Kidney epithelial cell (primary cell): ENCODE measurements at places on chromosomes 12 and 14.

DNA sequence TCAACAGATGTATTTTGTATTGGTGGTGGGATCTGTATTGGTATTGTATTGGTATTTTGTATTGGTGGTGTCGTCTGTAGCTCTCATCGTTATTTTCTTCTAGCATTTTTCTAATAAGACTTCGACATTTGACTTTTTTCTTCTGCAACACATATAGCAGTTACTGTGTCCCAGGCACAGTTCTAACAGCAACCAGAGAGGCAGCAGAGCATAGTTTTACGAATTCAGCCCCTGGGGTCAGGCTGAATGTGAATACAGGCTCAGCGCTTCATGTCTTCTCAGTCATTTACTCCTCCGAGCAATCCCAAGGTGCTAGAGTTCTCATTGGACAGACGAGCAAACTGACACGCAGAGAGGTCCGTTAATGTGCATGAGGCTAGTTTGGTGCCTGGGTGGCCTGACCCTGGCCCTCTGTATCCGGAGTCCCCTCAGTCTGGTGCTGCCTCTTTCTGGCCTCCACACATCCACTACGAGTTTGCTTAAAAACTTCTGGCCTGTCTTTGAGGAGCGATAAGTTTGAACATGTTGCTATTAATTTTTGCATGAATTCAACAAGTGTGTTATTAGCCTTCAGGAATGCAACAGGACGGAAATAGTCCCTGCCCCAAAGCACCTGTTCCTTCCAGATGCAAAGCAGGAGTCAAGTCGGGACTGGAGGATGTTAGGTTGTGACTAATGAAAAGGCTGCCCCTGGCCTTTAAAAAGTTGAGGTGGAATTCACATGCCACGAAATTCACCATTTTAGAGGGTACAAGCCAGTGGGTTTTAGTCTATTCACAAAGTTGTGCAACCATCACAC lies 87.0 kb downstream of the GLT1D1 start:
- DNase-seq = no peak

DNA sequence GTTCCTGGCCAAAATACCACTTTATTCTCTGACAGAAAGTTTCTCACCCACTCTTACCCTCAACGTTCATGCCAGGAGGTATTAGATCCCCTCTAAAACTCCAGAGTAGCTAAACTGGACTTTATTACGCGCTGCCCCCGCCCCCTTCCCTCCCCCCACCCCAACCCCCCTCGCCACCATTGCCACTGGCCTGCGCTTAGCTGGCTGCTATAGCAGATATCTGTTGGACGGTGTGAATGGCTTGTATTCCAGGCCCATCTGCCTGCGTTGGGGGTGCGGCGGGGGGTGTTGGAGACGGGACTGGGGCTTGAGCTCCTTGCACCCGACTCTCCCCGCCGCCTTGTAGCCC lies 564 bp upstream of the THTPA start:
- no peak for DNase-seq

DNA sequence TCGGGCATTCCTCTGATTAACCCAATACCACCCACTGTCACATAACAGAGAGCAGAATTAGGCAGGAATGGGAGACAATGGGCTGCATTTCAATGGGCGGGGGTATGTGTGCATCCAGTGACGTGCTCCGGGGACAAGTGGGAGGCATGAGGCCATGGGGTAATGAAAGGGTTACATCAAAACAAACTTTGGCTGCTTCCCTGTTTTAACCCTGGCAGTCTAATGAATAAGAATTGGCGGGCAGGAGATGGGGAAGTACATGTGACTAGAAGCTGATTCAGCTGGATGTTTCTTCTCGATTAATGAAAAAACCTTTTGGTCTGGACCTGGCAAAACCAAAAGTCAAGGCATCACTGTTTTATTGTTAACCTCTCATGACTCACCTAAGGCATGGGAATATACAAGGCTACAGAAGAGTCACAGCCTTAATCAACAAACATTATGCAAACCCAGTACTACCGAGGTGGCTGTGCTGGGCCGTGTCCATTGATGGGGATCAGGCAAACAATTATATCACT lies 44.2 kb downstream of the SOCS2 start:
- peak; percentile 80 for DNase-seq

- DNase-seq = peak; percentile 32
Observed at GRCh38 chr14:66432334-66432733, 53.8 kb upstream of the CCDC196 start.

DNA sequence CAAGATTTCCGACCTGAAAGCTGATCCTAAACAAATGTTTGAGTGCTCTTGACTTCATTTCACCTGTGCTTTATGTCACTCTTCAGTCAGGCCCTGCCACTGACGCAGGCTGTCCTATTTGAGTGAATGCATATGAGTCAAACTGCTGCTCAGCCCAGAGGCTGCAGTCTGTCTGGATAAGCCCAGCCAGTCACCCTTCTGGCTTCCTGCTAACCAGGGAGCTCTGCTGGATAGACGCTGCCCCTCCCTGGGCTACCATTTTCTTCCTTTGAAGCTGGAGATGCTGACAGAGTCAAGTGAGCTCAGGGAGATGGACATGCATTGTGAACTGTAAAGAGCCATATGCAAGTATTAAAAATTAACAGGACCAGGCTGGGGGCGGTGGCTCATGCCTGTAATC lies 5.1 kb upstream of the TUNAR start:
- DNase-seq = no peak

DNA sequence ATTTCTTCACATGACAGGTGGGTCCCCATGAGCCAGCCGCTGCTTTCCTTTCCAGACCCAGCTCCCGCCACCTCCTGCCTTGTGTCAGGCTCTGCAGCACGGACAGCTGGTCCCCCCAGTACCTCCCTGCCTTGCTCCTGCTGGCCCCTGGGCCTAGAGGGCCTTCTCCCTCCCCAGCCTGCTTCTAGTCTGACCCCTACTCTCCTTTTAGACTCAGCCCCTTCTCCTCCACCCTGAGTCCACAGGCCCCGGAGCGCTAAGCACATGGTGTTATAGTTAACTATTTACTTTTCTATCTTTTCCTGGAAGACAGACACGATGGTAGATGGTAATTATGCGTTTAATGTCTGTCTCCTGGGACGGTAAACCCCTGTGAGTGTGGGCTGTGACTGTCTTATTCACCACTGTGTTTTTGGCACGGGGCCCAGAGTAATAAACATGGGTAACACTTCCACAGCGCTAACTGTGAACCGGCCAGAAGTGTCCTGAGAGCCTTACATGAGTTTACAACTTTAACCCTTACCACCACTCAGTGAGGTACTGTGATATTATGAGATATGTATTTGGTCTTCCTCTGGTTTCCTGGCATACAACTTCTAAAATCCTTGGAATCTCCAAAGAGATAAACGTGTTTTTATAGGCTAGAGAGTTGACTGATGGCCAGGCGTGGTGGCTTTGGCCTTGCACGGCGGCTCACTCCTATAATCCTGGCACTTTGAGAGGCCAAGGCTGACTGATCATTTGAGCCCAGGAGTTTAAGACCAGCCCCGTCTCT lies 41.2 kb downstream of the DGLUCY start:
- DNase-seq = peak; percentile 73

- no peak for DNase-seq
Observed at GRCh38 chr14:96951511-96951910, 154.3 kb downstream of the VRK1 start.

DNA sequence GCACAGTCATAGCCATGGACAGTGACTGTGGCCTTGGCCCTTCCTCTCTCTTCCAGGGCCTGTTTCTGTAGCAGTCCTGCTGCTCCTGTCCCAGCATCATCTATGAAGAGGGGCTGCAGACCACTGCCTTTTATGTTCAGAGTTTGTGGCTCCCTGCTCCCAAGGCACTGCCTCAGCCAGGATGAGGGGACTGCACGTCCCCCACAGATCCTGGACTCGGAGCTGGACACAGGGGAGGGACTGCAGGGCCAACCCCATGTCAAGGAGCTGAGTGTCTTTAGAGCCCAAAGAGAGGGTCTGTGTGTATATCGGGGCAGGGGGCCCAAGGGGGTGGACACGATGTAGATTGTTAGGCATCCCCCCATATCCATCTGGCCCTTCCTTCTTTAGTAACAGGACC lies 60.6 kb upstream of the DIO3 start:
- no peak for DNase-seq

DNA sequence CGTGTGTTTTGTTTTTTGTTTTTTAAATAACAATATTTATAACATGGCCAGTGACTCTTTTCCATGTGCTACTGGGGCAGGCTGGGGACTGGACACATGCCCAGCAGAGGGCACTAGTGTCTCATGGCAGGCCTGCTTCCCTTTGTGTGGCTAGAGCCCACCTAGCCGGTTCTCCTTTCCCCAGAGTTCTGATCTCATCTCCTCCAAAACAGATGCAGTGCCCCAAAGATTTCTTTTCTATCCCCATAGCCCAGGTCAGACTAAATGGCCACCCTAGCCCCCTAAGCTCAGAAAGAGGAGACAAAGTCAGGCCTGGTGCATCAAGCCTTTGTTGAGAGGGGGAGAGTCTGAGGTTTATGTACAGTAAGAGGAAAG lies 21.2 kb downstream of the PRPF40B start:
- DNase-seq = peak; percentile 10

GRCh38 chr14:58362798-58363412 lies 32.8 kb upstream of the TOMM20L start:
- DNase-seq = peak; percentile 5

GRCh38 chr12:24820872-24821271 lies 128.0 kb downstream of the BCAT1 start:
- no peak for DNase-seq

DNA sequence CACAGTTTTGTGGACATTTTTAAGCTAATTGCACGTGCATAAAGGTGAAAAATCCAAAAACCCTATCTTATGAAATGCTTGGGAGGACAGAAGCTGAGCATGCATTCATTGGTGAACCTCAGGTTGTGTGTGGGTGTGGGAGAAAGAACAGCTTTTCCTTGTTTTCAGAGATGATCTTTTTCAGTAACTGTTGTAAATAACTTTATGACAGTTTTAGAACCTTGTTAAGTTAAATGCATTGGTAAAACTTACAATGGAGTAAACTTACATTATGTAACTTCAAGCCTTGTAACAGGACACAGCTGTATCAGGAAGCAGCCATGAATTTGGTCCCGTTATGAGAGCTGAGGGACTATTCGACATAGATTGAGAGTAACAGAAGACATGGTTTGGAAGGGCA lies 587.4 kb downstream of the GALC start:
- DNase-seq = no peak

- no peak for DNase-seq
Observed at GRCh38 chr12:132329036-132329719, at the start of gene GALNT9. GALNT9 (minus strand) TSS chr12:132329589; CDS start chr12:132329203, 386 bp downstream.

GRCh38 chr14:84323450-84323849 lies 1206.5 kb upstream of the FLRT2 start:
- DNase-seq = no peak

DNA sequence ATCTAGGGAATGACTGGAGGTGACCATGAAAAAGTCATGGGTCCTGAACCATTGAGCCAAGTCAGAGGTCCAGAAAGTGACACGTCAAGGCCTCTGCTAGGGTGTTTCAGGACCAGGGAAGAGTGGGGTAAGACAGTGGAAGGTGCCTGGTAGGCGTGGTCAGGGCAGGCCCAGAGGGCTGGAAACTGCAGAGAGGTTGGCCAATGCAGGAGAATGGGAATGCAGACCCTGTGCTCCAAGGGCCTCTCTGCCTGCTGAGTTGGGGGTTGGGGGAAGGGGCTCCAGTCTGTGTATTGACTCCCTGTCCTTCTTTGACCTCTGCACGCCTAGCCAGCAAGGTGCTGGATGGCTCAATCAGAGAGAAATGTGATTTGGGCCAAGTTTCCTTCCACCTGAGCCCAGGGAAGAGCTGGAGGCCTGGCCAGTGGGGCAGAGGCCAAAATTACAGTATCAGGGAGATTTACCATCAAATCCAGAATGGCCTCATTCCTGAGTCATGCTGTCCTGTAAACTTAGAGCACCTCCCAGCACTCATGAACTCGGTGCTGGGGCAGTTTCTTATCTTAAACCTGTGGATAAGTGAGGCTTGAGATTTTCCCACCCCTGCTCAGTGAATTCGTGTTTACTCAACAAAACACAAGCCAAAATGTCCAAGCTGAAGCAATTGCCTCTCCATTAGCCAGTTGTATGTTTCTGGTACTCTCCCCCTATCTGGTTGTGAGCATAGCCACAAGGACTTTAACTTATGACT lies 24.4 kb downstream of the IRF2BPL start:
- DNase-seq = no peak

GRCh38 chr14:54309615-54310014 lies 87.2 kb upstream of the CDKN3 start:
- no peak for DNase-seq

GRCh38 chr14:74980398-74980730 lies 22.4 kb upstream of the EIF2B2 start:
- DNase-seq = no peak

- no peak for DNase-seq
Observed at GRCh38 chr12:120586860-120587259, 5.7 kb upstream of the POP5 start.

DNA sequence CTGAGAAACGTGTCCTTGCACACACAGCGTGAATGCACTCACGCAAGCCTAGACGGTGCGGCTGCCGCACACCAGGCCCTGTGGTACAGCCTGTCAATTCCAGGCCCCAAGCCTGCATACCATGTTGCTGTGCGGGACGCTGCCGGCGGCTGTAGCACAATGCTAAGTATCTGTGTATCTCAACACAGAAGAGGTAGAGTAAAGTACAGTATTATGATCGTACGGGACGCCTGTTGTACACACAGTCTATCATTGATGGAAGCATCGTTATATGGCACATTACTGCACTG lies 45.0 kb downstream of the AMN start:
- DNase-seq = no peak

DNA sequence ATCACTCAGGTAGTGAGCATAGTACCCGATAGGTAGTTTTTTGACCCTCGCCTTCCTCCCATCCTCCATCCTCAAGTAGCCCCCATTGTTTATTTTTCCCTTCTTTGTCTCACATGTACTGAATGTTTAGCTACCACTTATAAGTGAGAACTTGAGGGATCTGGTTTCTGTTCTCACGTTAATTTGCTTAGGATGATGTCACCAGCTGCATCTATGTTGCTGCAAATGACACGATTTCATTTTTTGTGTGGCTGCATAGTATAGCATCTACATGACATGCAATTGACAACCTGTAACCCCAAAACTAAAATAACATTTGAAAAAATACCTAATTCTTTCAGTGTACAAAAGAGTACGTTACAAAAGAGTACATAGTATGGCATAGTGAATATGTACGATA lies 254.0 kb upstream of the NOVA1 start:
- DNase-seq = no peak

- peak; percentile 45 for DNase-seq
Observed at GRCh38 chr12:42705863-42706262, 116.3 kb upstream of the PRICKLE1 start.
